ENCODE measurements at places on chromosomes 12 and 14.

DNA sequence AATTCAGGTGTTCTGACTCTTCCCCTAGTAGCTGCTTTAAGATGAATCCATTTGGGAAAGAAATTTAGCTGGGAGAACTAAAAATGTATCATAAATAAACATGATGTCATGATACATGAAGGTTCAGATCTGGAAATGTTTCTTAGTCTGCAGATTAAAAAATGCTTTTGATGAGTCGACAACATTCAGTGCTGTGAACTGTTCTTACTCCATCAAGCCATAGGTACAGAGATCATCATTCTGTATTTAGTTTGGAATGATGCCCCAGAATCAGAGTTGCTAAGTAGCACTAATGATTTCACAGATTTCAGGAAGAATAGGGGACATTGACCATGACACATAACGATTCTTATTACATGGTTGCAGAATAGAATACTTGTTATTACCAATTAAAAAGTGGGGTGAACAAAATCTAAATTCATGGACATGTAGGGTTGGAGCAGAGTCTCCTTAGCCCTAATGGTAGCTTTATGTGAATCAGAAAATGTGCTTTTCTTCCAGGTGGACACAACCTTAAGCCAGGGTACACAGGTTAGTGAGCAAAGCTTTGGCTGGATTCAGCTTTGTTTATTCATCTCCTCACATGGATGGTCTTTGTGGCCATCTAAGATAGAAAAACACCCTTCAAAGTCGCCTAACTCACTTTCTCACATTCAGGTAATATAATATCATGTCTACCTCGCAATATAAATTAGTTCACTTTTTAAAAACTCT lies 205.4 kb upstream of the SEL1L start:
- no peak for DNase-seq

DNA sequence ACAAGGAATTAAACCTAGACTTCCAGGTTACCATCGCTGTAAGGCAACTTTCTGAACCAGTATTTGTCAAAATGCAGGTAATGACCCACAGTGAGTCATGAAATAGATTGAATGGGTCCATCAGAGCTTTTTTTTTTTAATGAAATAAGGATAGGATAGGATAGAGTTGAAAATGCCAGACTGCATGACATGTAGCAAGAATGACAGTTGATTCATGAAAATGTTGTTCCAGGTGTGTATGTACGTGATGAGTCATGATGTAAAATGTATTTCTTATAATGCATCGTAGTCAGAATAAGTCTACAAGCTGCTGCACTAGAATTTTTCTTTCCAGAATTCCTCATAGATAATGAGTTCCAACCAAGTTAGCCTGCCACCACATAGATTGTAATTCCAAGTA lies 184.4 kb upstream of the BCL2L14 start:
- no peak for DNase-seq

DNA sequence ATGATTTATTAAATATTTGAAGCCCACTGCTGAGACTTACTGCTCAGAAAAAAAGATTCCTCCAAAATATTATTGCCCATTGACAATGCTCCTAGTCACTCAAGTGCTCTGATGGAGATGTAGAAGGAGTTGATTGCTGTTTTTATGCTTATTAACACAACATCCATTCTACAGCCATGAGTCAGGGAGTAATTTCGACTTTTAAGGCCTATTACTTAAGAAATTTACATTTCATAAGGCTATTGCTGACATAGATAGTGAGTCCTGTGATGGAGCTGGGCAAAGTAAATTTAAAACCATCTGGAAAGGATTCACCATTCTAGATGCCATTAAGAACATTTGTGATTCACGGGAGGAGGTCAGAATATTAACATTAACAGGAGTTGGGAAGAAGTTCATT lies 5.2 kb downstream of the KCNJ8 start:
- no peak for DNase-seq

GRCh38 chr12:131194166-131194565 lies 240.5 kb downstream of the ADGRD1 start:
- DNase-seq, result no peak

GRCh38 chr14:69501423-69501838 lies 16.9 kb downstream of the PLEKHD1 start:
- DNase-seq, result no peak

DNA sequence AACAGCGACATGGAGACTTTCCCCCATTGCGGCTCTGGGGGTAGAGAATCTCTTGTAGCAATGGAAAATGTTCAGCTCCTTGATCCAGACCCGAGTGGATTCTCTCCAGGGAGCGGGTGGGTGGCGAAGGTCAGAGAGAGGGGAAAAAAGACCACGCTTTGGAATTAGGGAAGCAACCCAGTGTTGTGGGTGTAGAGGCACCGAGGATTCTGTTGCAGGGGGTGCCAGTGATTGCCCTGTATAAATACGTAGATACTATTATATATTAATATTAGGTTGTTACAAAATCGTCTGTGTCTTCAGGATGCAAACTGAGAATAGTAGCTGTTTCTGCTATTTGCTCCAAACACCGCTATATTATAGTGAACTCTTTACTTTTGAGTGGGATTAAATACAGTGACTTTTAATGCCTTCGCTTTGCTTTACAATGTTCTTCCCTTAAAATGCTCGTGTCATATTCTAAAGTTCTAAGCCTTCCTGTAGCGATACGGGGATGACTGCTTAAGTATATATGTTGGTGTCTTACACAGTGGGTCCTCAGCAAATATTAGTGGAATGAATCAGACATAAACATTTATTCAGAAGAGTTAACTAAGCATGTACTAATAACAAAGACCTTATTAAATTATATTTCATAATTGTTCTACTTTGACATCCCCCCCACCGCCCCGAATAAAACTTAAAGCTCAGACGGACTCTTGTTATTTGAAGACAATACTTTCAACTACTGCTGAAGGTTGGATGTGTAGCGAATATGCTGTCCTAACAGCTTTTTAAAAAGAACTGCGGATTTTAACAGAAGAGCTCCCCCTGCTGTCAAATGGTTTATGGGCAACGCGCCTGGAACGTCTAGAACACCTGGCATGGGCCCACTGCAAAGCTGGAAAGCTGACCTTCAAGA lies 136.4 kb upstream of the KRAS start:
- peak; percentile 78 for DNase-seq

DNA sequence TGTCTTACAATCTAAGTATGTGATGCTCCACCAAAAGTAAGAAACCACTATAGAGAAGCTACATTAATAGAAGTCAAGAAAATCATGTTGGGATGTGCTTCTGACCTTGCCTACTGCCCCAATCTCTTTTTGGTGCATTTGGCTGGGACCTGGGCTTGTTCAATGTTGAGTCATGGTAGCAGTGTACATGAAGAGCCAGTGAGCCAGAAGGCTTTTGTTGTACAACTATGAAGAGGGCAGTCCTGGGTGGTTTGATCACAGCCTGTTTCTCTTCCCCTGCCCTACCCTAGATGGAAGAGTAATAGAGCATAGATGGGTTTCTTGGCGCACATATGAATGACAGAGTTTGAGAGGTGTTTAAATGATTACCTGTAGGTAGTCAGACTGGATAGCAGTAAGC lies 56.4 kb downstream of the UBR7 start:
- no peak for DNase-seq

DNA sequence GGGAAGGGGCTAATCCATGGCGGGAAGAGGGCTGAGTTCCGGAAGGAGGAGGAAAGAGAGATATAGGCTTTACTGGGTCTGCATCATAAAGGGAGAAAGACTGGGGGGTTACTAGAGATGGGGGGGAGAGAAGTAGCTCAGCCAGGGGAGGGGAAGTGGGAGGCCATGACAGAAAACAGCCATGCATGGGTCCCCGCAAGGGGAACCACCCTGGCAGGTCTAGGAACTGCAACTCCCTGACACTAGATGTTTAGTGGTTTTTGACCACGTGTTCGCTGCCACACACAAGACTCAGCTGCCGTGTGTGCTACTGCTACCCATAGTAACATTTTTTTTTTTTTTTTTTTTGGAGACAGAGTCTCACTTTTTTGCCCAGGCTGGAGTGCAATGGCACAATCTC lies 145.0 kb downstream of the RIMBP2 start:
- DNase-seq, result no peak

DNA sequence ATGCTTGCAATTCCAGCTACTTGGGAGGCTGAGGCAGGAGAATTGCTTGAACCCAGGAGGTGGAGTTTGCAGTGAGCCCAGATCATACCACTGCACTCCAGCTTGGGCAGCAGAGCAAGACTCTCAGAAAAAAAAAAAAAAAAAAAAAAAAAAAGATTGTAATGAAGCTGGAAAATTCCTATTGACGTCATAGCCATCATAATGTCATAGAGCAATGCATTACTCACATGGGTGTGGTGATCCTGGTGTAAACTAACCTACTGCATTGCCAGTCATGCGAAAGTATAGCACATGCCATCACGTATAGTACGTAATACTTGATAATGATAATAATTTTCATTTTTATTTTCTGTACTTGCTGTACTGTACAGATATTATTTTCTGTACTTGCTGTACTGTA lies 42.7 kb upstream of the NID2 start:
- no peak for DNase-seq

GRCh38 chr12:18990856-18991255 lies 138.7 kb upstream of the PLEKHA5 start:
- DNase-seq, result no peak

DNA sequence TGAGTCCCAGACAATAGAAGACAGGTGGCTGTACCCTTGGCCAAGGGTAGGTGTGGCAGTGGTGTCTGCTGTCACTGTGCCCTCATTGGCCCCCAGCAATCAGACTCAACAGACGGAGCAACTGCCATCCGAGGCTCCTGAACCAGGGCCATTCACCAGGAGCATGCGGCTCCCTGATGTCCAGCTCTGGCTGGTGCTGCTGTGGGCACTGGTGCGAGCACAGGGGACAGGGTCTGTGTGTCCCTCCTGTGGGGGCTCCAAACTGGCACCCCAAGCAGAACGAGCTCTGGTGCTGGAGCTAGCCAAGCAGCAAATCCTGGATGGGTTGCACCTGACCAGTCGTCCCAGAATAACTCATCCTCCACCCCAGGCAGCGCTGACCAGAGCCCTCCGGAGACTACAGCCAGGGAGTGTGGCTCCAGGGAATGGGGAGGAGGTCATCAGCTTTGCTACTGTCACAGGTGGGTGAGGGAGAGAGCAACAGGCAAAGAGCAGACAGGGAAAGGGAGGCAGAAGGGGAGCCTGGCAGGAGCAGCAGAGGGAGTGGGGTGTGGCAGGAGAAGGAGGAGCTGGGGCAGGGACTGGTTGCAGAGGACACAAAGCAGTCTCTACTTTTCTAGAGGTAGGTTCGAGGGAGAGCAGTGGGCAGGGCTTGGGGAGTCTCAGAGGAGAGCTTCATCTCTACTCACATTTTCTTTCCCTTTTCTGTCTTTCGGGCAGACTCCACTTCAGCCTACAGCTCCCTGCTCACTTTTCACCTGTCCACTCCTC lies 452 bp downstream of the INHBE start:
- DNase-seq, result no peak

- DNase-seq, result no peak
Observed at GRCh38 chr12:76852106-76852505, 26.7 kb downstream of the CSRP2 start.

DNA sequence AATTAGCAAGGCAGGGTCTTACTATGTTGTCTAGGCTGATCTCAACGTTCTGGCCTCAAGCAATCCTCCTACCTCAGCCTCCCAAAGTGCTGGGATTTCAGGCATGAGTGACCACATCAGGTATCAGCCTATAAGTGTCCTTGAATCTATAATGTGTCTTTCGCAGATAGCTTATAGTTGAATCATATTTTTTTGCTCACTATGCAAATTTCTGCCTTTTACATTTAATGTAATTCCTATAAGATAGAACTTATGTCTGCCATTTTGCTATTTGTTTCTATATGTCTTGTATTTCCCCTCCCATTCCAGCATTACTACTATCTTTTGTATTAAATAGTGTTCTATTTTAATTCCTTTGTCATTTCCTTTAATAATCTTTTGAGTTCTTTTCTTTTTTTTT lies 10.5 kb upstream of the ATF7 start:
- no peak for DNase-seq

- no peak for DNase-seq
Observed at GRCh38 chr12:67826946-67827720, 162.1 kb upstream of the IFNG-AS1 start.

- no peak for DNase-seq
Observed at GRCh38 chr12:57535764-57536596, 11.0 kb downstream of the DCTN2 start.

DNA sequence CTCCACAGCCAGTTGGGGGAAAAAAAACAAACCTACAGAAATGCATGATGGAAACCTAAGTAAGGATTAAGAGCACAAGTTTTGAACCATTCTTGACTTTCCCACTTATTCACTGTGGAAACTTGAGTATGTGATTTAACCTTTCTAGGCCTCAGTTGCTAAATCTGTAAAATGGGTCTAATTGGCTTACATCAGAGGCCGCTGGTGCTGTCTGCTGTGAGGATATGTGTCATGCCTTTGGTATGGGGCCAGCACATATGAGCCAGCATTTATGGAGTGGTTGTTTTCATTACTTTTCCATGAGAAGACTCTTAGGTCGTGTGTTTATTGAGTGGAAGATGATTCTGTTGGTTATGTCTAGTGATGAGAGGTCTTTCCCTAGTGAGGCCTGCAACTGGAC lies 102.4 kb downstream of the ESR2 start:
- no peak for DNase-seq

DNA sequence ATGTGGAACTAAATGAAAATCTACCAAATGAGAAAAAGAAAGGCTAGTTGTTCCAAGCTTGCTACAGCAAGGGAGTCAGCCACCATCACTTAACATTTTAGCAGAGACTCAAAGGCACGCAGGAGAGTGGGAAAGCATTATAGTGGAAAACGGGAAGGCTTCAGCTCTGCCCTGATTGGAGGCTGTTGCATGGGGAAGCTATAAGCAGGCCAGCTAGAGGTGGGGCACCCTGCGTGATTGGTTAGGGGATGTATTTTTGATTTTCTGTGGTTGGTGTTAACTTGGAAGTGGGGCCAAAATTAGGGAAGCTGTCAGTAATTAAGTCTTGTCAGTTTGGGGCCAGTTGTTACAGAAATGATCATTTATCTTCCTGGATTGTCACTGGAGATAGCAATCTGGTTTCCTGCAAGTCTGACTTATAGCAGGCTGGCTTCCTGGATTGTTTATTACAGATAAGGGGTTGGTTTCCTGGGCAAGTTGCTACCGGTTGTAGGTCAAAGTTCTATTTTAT lies 93.9 kb downstream of the FAR2 start:
- no peak for DNase-seq

DNA sequence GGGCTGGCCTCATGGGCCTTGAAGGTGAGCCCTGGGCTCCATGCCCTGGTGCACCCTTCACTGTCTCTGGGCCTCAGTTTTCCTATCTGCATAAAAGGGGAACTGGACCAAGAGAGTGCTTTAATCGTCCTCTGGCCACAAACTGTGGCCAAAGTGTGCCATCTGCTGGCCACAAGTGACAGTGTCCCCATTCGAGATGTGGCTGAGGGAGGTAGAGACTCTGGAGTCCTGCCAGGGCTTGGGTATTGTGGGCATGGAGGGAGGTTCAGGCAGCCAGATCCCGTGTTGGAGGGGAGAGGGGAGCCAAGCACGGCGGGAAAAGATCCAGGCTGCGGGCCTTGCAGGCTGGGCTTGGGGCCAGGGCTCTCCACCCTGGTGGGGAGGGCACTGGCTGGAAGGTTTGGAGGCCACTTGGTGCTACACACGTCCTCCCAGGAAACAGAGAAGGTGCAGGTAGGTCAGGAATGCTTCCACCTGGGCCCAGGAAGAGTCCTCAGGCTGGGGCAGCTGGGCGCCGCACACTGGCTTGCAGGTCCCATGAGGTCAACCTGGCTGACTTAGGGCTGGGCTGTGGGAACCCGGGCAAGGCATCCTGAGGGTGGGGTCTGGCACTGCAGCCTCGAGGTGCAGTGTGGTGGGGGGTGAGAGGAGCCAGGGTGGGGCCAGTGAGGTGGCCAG lies 7.3 kb upstream of the KIF26A start:
- peak; percentile 61 for DNase-seq

- DNase-seq, result peak; percentile 37
Observed at GRCh38 chr14:100900837-100901390, 2.6 kb downstream of the RTL1 start.

GRCh38 chr12:132251741-132252490 lies 77.5 kb downstream of the GALNT9 start:
- no peak for DNase-seq
